ENCODE measurements at places on chromosomes 12 and 14.

DNA sequence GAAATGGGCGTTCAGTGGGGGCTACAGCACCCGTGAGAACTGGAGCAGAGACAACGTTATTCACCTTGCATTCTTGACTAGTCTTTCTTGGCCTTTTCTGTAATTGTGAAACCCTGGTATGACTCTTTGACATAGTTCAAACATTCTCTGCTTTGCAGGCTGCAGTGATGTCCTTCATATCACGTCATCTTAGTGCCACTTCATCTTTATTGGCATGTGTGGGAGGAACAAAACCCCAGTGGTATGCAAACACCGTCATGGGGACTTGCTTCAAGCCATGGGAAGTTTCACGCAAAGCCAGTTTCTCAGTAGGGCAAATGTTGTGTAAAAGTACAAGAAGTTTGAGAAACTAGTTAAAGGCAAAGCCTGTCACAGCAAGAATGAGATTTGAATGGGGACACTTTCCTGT, 20.2 kb upstream of the DUSP16 start:
- peak; percentile 35 for DNase-seq

DNA sequence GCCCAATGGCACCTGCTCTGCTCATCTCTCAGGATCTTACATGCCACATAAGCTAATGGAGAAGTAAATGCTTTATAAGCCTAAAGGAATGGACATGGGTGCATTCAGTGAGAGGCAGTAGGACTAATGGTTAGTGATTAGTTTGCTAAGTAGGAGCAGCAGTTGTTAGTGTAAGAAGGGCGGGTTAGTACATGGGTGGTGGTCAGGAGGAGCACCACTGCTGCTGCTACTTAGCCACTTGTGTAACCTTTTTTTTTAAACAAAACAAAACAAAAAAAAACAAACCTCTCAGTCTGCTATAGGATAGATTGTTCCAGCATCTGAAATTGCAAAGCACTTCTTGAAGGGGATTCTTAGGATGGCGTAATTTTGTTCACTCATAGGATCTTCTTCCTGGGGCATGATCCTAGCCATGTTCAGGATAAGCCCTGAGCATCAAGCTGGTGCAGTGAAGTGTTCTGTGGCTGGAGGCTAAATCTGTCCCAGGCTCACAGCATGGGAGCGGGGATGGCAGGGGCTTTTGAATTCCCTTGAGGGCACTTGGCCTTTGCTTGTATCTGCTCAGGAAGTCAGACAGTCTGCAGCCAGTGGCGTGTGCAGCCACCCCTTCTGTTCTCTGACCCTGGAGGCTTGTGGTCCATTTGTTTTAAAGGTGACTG, 63.6 kb downstream of the CHST11 start:
- DNase-seq, result no peak

DNA sequence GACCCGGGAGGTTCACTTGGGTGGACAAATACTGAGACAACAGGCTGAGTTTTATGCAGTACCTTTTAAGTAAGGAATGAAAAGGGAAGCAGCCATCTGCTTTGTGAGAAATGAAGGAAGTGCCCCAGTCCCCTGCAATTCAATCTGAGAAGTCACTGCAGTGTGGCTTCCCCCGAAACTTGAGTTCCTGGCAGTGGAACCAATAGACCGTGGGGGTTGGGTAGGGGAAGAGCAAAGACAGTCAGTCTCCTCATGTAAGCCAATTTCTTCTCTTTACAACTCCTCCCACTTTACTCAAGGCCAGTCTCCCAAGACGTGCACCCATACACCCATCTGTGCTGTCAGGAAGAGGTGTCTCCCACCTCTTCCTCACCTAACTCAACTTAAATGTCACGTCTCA, 206.5 kb downstream of the BCAT1 start:
- DNase-seq, result peak; percentile 34

GRCh38 chr12:52673217-52673616, 7.0 kb downstream of the KRT1 start:
- DNase-seq, result no peak

GRCh38 chr14:100674428-100674827, 52.3 kb upstream of the DLK1 start:
- DNase-seq, result no peak

GRCh38 chr14:21038441-21039422, 3.4 kb upstream of the RNASE7 start:
- peak; percentile 88 for DNase-seq

DNA sequence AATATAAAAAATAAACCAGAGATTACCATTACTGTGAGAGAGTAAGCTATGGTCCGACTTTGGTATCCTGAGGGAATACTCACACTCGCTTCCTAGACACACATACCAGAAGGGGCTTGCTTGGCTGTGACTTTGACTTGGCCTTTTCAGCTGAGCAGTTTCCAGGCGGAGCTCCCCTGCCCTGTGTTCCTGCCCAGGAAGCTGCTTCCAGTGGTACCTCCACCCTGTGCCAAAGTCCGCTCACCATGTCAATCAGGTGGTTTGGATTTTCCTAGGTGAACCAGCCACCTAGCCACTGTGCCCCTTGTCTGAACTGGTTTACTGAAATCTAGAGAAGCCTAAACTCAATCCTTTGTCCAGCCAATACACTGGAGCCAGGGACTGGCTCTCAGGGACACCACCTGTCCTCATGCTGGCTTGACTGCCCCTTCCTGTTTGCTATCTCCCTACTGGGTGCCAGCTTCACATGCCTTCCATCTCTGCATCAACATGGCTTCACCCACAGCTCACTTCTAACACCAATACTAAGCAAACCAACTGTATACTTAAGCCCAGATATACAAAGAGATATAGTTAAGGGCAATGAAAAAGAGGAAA, 28.6 kb downstream of the MAX start:
- peak; percentile 90 for DNase-seq

DNA sequence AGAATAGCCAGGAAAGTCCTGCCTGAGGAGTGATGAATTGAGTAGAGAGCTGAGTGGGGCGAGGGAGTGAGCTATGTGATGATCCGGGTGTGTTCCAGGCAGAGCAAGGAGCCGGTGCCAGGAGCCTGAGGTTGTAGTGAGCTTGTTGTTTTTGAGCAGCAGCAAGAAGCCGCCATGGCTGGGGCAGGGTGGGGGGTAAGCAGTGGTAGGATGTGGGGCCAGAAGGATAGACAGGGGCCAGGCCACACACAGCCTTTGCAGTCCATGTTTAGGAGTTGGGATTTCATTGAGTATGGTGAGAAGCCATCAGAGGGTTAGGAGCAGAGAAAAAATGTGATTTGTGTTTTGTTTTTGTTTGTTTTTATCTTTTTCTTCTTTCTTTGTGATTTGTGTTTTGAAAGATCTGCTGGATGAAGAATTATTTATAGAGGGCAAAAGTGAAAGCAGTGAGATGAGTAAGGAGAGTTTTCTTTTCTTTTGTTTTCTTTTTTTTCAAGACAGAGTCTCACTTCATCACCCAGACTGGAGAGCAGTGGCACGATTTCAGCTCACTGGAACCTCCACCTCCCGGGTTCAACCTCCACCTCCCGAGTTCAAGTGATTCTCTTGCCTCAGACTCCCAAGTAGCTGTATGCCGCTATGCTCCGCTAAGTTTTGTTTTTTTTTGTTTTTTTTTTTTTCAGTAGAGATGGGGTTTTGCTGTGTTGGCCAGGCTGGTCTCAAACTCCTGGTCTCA, 92.3 kb upstream of the BCAT1 start:
- DNase-seq, result no peak

DNA sequence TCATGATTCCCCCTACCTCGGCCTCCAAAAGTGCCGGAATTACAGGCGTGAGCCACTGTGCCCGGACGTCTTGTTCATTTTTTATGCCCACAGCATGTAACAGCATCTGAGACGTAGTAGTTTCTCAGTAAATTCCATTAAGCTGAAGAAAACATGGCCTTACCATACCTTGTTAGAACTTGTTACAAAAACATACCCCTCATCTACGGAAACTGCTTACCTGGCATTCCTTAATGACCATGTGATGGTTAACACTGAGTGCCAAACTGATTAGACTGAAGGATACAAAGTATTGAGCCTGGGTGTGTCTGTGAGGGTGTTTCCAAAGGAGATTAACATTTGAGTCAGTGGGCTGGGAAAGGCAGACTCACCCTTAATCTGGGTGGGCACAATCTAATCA, 186.8 kb downstream of the CEP128 start:
- no peak for DNase-seq

DNA sequence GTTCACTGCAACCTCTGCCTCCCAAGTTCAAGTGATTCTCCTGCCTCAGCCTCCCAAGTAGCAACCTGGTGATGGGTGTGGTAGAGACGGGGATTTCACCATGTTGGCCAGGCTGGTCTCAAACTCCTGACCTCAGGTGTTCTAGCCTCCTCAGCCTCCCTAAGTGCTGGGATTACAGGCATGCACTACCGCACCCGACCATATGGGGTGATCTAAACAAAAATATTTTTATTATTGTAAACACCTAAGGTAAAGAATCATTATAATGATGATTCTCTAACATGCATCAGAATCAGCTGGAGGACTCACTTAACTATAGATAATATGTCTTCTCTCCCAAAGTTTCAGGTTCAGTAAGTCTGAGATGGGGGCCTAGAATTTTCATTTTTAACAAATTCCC, 96.2 kb upstream of the ALG10 start:
- DNase-seq, result no peak

- no peak for DNase-seq
Measured at GRCh38 chr12:96948782-96949181, 41.7 kb downstream of the NEDD1 start.

- no peak for DNase-seq
Measured at GRCh38 chr14:70358631-70359030, 852 bp downstream of the COX16 start.

- DNase-seq, result no peak
Measured at GRCh38 chr12:119385659-119386058, 51.1 kb downstream of the CCDC60 start.

GRCh38 chr12:93174048-93174447, 203.7 kb upstream of the NUDT4 start:
- no peak for DNase-seq

- DNase-seq, result no peak
Measured at GRCh38 chr12:39354955-39355354, 88.0 kb downstream of the KIF21A start.
